Stimulated activated CD8-positive, alpha-beta memory T cell treated with anti-CD3 and anti-CD28 coated beads, Interleukin-15, amount 100 ng/mL, for 48 hours (primary cell): ENCODE measurements at places on chromosomes 2 and 18.

- DNase-seq: no peak
Observed at GRCh38 chr18:45168866-45169600, 446.2 kb upstream of the SLC14A2 start.

GRCh38 chr2:460861-461260 is 173.0 kb upstream of the ALKAL2 start:
- DNase-seq: no peak

- no peak for DNase-seq
Observed at GRCh38 chr2:101415220-101415619, 27.9 kb upstream of the CREG2 start.

GRCh38 chr2:237667893-237668292 is 40.5 kb downstream of the LRRFIP1 start:
- no peak for DNase-seq

DNA sequence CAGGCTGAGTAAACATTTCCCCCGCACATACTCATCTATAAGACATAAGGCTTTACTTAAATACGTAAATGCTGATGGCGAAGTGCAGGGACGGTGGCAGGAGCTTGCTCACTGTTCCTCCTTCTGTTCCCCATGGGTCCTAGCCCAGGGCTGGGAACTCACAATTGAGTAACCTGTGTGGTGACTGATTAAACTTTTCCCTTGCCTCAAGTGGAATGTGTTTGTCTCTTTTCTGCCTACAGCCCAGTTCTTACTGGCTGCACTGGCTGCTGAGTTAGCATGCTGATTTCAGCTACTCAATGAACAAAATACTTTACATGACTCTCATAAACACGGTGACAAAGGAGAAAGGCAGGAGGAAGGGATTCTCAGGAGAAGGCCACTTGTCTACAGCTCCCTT is 87.3 kb downstream of the MARCO start:
- DNase-seq: no peak

DNA sequence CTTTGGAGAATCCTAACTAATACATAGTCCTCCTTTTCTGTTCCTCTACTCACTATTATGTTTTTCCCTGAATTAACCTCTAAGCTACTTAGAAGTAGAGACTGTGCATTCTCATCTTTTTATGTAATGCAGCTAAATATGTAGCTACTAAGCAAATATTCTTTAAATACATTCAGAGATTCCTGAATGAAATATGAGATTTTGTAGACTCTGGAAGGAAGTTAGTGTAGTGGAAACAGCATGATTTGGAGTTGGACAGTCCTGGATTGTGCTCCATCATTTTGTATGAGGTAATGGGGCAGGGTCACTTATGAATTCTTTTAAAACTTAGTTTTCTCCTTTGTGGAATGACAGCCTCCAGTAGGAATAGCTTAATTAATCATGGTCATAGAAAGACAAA is 24.7 kb upstream of the NT5C1B start:
- no peak for DNase-seq

GRCh38 chr2:235598532-235599531 is 105.0 kb downstream of the AGAP1 start:
- DNase-seq: no peak

DNA sequence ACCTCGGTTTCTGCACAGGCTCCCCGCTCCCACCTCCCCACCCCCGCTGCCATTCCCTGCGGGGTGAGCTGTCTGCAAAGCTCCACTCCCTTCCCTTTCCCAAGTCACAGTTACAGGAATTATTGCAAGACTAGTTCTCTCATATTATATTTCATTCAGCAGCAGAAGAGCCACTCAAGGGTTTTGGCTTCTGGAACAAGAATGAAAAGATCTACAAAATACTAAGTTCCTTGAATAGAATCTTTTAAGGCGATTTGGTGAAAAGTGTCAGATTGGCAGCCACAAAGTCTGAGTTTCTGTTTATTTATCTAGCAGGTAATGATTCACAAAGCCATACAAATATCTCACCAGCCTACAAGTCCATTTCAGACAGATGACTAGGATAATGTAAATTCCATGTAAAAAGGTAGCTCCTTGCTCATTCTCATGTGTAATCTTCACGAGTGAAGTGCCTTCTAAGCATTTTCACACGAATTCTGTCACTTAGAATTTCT is 221.9 kb upstream of the RBBP8 start:
- no peak for DNase-seq

- DNase-seq: no peak
Observed at GRCh38 chr2:44033947-44034346, 38.2 kb upstream of the LRPPRC start.

DNA sequence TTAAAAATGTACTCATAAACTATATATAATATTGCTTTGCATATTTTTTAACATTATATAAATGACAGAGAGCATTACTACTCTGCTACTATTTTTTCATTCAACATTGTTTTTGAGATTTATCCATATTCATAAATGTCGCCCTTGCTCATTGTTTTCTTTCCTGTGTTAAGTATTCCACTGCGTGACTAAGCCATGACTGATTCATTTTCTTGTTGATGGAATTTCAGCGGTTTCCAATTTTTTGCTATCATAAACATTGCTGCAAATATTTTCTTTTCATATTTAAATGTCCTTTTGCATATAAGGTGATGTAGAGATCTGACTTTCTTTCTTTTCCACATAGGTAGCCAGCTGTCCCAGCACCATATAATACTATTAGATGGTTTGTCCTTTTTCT is 57.6 kb downstream of the SFXN5 start:
- DNase-seq: no peak

GRCh38 chr2:79855264-79856006 is 342.6 kb downstream of the CTNNA2 start:
- no peak for DNase-seq

GRCh38 chr2:208872591-208872990 is 466.0 kb downstream of the PTH2R start:
- DNase-seq: no peak

DNA sequence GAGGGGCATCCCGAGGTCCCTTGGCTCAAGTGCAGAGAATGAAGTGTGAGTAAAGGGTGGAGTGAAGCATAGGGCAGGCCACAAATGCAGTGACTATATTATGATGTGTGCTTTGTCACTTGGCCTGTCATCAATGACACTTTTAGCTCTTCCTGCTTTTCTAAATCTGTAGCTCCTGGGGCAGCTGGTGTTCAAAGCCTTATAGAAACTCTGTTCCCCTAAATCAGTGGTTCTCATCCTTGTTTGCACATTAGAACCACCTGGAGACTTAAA is 135.6 kb upstream of the LGALSL start:
- DNase-seq: no peak

DNA sequence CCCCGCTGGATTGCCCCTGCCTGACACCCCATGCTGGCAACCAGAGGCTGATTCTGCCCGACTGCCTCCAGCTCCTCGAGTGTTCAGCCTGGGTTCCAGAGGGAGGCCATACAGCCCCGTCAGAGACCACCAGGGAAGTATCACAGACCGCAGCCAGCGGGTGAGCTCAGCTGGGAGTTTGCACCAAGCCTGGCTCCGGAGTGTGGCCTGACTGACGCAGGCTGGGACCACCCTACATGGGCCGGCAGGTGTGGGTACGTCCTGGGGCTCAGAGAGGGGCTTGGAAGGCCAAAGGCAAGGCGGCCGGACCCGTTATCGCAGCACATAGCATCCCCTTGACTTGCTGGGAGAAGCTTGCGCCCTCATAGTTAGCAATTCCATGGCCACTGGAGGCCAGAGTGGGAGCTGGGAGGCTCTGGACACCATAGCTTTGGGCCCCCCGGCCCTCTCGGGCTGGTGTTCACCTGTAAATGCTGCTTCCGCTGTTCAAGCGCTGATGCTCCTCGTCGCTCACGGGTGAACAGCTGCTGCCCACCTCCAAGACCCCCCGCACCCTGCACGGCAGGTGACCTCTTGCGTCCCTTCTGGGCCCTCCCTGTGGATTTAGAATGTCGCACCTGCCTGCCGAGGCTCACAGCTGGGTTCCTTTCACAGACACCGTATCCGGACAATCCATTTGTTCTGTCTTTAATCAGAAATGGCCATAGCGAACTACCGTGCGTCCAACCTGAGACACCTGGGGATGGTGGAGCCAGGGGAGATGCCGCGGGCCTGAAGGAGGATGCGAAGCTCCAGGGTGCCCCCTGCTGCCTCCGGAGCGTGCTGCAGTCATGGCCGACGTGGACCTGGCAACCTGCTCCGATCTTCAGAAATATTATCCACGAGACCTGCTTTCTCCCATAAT is 31.2 kb upstream of the SLC66A3 start:
- DNase-seq: peak; percentile 38

GRCh38 chr18:22136395-22136794 is 33.0 kb upstream of the GATA6 start:
- no peak for DNase-seq
